T-helper 17 cell (primary cell): ENCODE measurements at places on chromosomes 5 and 9.

GRCh38 chr9:122827761-122828093 lies 661 bp downstream of the PDCL start:
- no peak for DNase-seq

GRCh38 chr9:71886015-71886414 lies 25.0 kb downstream of the ABHD17B start:
- no peak for DNase-seq

GRCh38 chr5:16144416-16144815 lies 35.2 kb downstream of the MARCHF11 start:
- DNase-seq = no peak

DNA sequence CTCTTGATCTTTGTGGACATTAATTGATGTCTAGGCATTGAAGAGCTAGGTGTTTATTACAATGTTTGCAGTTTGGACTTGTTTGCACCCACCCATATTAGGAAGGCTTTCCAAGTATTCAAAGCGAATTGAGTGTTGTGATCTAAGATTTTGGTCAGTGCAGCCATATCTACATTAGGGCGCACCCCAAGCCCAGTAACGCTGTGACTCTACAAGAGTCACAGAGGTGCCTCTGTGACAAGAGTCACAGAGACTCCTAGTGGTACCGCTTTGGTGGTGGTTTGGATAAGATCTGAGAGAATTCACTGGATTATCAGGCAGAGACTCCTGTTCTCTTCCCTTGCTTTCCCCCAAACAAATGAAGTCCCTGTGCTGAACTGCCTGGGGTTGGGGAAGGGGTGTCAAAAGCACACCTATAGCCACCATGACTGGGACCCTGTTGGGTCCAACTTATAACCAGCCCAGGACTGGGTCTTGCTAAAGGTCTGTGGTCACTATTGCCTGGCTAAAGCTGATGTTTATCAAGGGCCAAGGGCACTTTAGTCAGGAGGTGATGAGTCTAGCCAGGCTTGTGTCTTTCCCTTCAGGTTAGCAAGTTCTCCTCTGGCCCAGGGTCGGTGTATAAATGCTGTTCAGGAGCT lies 114.1 kb upstream of the RIOK2 start:
- DNase-seq = no peak

GRCh38 chr5:7537573-7537972 lies 141.6 kb downstream of the ADCY2 start:
- DNase-seq = no peak

DNA sequence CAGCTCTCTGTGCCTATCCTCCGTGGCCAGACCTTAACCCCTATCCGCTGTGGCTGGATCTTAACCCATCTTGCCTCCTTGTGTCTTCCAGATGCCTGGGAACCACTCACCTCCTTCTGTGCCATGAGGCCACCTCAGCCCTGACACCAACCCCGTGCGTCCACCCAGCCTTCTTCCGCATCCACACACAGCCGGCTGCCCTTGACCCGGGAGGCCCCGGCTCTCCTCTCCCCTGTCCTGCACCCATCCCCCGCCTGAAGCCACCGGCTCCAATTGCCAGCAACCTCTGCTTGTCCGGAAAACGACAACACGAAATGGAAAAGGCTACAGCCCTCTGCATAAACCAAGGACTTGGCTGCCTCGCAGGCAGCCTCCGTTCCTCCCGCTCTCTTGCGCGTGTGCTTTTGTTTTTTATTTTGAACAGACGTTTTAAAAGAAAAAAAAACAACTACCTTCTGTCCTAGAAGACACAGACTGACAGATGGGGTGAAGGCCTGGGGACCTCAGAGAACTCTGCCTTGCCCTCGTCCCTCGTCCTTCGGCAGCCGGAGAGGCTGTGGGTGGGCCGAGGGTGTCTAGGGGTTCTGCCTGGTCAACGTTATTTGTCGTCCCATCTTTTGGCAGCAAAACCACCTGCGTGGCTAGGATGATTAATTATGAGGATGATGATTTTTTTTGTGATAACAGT lies 32.5 kb upstream of the HMCN2 start:
- no peak for DNase-seq

GRCh38 chr9:88477300-88477751 lies 57.7 kb upstream of the NXNL2 start:
- no peak for DNase-seq

DNA sequence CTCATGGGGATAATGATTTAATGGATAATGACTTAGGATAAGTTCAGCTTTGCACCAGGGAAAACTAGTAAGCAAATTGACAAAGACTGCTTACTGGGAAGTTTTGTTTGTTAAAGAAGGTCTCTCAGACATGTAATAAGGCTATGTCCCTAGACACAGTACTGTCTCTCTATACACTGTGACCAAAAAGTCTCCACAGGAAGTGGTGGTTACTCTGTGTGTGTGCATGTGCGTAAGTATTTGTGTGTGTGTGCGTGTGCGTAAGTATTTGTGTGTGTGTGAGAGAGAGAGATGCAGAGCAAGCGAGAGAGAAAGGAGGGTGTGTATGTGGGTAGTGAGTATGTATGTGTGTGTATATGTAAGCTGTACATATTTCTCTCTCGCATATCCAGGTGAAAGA lies 229.6 kb downstream of the GLIS3 start:
- DNase-seq = no peak

DNA sequence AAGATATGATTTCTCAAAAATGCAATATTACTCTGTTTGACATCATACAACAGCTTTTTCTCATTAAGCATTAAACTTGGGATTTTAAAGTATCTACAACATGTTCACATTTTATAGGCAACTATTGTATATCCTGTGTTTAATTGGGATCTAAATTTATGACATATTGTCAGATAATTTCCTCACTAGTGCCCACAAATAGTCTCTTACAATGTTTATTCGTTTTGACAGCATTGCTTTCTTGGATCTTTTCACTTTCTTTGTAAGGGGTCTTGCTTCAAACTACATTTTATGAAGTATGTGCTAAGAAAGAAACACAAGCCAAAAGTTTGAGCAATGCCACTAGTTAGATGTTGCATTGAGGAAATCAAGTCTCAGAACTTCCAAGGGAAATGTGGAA lies 285.1 kb downstream of the TMEM167A start:
- DNase-seq = no peak

DNA sequence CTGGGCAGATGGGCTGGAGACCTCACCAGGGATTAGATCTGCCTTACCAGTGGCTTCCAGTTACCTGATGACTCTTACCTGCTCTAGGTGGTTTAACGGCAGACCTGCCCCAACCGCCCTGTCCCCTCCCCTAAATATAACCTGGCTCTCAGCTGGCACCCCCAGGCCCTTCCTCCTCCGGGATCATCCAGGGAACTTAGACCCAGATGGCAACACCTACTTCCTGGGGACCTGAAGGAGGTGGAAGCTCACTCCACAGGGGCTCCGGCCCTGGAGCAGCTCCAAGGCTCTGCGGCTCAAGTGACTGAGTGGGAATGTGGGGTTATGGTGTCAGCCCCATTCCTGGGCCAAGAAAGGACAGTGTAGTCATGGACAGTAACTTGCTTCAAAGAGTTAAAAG lies 130.4 kb downstream of the OLFM1 start:
- DNase-seq = peak; percentile 0

- DNase-seq = no peak
Observed at GRCh38 chr5:74541381-74541781, 99.1 kb downstream of the ENC1 start.

GRCh38 chr9:89863141-89863540 lies 258.3 kb downstream of the GADD45G start:
- DNase-seq = no peak

GRCh38 chr5:110803467-110804326 lies 64.9 kb downstream of the SLC25A46 start:
- no peak for DNase-seq

DNA sequence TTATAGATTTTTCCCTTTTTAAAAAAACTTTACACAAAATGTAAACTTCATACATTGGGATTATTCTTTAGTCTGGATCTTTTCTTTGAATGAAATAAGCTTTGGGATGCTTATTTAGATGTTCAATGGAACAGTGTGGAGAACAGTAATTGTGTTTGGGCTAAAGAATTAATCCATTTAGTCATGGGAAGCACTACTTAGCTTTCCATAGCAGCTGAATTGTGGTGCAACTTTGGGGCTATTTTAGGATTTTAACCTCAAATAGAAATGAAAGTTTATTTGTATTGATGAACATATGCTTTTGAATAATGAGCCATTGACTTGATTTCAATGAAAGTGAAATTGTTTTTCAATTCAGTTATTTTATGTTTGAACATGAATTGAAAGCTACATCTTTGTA lies 72.4 kb downstream of the ZCCHC7 start:
- DNase-seq = no peak

DNA sequence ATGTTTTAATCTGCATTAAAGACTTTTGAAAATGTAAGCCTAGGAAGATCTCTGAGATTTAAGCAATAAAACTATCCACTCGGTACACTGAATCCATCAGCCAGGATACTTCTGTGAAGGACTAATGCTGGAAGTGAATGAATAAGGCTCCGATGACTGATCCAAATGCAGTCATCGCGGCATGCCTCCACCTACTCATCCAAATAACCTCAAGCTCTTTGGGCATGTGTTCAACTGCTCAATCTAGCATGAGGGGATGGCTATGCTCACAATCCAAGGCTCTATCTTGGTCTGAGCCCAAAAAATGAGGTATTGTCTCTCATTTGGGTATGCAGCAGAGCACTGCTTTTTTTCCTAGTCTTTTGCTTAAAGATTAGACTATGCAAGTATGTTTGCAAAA lies 19.2 kb downstream of the MARCHF3 start:
- no peak for DNase-seq

GRCh38 chr9:32665101-32665500 lies 29.6 kb upstream of the TAF1L start:
- DNase-seq = no peak

- DNase-seq = no peak
Observed at GRCh38 chr9:35646153-35646532, 4.6 kb downstream of the SIT1 start.

DNA sequence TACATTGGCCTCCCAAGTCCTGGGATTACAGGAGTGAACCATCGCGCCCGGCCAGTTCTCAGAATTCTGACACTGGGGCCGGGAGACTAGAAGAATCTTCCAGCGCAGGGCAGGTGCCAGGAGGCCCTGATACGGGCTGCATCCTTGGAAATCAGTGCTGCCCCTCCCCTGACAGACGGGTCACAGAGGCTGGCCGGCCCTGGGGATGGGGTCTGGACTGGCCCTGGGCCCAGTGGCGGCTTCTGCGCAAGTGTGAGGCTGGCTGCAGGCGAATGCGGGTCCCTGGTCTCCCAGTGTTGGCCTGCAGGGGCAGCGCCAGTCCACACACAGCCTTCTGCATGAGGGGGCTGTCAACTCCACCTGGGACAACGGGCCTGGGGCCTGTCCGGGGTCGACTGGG lies 831 bp upstream of the TBC1D9B start:
- DNase-seq = no peak

DNA sequence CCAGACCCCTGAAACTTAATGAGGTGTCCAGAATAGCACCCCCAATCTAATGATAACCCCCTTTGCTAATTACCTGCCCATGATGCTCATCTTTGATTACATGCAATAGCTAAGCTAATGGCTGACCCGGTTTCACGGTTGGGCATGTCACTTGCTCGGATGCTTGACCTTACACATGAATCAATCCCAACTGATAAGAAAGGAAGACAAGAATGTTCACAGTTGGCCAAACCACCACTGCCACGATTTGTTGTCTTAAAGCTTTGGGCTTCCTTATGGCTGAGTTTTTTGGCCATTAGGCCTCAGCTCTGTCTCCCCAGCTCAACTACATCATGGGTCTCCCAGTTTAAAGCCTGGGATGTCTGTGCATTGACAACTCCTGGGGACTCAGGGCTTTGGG lies 53.1 kb upstream of the TGFBR1 start:
- no peak for DNase-seq

GRCh38 chr9:79120941-79121340 lies 450.8 kb upstream of the TLE4 start:
- no peak for DNase-seq
